ENCODE measurements at places on chromosomes 3 and 15.

GRCh38 chr3:195932418-195933043, 24.2 kb upstream of the TNK2 start:
- DNase-seq, result no peak

- DNase-seq, result no peak
Measured at GRCh38 chr15:89747708-89748682, 3.1 kb downstream of the MESP1 start.

GRCh38 chr3:115187149-115187757, 40.2 kb upstream of the ZBTB20 start:
- DNase-seq, result no peak

DNA sequence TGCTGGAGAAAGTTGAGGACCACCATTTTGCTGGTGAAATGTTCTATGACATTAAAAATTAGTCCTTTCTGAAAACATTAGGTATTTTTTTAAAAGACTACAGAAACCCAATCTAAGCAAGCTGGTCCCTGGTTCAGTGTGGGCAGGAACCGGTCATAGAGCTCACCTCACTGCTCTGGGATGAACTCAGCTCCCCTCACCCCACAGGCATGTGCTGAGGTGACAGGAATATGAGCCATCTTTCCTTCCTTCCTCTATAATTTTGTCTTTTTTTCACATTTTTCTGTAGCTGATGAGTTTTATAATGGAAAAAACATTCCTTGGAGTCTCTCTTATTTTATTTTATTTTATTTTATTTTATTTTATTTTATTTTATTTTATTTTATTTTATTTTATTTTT, 8.2 kb upstream of the LRRC15 start:
- no peak for DNase-seq

GRCh38 chr15:90957031-90957790, 2.5 kb downstream of the RCCD1 start:
- no peak for DNase-seq

GRCh38 chr15:85723960-85724945, 70.5 kb downstream of the KLHL25 start:
- DNase-seq, result no peak

DNA sequence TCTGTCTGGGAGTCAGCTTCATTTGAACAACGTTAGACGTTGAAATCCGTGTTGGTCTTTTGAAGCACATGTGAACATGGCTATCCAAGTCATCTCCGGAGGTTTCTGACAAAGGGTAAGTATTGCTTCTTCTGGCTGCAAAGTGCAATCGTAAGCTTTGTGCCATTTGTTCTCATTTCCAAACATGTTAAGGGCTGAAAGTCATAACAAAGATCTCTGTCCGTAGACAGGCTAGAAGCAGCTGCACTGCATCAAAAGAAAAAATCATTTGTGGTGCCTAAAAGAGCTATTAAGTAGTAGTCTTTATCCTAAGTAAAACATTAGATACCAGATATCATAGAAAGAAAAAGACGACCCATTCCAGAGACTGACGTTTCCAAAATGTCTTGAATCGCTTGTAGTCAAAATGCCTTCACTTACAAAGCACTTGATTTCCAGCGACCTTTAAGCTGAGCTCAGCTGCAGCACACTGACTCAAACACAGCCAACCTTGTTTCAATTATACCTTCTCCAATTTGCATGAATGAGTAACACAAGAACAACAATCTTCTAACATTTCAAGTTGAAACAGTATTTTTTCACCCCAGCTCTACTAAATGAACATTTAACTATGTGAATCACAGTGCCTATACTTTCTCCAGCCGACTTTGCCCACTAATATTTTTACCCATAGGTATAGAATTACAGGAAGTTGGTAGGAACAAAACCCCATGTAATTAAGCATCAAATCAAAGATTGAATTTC, 76.6 kb downstream of the NEDD4 start:
- peak; percentile 67 for DNase-seq

GRCh38 chr3:8665407-8665896, 20.9 kb upstream of the SSUH2 start:
- no peak for DNase-seq

- DNase-seq, result no peak
Measured at GRCh38 chr3:181881749-181882148, 170.0 kb downstream of the SOX2 start.

DNA sequence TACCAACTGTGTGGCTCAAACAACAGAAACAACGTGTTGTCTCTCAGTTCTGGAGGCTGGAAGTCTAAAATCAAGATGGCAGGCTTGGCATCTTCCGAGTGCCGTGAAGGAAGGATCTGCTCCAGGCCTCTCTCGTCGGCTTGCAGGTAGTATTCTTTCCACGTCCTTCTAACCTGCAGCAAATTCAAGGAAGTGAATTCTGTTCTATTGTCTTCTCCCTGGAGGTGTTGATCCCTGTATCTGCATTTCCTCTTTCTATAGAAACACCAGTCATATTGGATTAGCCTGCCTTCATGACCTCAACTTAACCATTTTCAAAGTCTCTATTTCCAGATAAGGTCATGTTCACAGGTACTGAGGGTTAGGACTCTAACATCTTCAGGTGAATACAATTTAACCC, 512.1 kb downstream of the GABRG3 start:
- no peak for DNase-seq

- DNase-seq, result no peak
Measured at GRCh38 chr3:185766329-185767001, 58.4 kb downstream of the IGF2BP2 start.

DNA sequence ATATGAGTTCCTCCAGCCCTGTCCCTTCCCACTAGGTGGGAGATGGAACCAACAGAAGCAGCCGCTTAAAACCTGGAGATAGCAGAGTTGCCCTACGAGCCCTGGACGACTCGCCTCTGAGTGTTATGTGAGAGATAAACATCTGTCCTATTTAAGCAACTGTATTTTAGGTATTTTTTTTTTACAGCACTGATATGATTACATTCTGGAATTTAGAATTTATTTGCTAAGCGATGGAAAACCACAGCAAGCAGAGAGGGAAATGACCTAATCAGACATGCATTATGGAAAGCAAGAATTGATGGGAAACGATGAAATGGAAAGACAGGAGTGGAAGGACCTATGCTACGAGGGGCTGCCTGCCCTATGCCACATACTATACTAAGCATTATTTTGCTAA, 379.0 kb upstream of the IL12A start:
- no peak for DNase-seq
